ENCODE measurements at places on chromosomes 12 and 14. TPM values are rescaled to one million over a fixed set of nuclear protein-coding genes. Genes with fewer than 3 reads are reported as not detected.

The VSX2 gene
- polyA plus RNA-seq = 0.55 TPM

- no peaks in the 10 kb centered on the region for H3K4me1 ChIP-seq
- H3K27me3 ChIP-seq = no peaks in the 10 kb centered on the region
- DNase-seq = no peak
- no peaks in the 10 kb centered on the region for H3K36me3 ChIP-seq
- H3K27ac ChIP-seq = no peak overlapping the region
Measured at GRCh38 chr14:22271838-22272799, 316.9 kb downstream of the DAD1 start.

DNA sequence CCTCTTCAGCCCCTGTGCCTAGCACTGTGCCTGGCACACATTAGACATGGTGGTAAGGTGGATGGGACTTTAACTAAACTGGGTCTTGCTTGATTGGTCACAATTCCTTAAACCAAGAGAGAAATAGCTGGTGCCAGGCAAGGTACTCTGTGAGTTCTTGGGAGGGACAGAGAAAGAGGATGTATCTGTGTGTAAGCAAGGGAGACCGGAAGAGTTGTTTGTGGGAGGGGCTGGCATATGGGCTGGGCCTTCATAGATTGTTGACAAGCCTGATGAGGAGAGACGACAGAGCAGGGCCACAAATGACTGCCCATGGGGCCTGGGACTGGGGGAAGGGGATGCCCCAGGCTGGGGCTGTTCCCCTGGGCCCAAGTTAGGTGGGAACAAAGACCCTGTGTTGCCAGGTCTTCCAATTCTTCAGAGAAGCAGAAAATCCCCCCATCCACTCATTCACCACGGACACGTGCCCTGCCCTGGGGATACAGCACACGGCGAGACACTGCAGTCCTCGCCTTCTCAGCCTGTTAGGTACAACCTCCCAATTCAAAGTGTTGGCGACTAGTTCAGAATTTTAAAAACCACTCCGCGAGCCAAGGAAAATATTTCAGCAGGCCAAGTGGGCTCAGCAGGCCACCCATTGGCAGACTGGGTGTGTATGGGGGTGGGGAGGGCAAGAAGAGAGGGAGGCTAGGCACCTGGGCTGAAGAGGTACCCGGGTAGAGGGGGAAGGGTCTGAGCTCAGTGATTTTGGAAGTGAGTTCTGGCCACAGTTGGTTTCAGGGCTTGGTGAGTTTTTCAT, 11.4 kb upstream of the CYP46A1 start:
- no peaks in the 10 kb centered on the region for H3K4me1 ChIP-seq
- H3K4me3 ChIP-seq = no peak overlapping the region
- DNase-seq = no peak

GRCh38 chr14:26286081-26286912, 311.5 kb downstream of the NOVA1 start:
- peak overlapping the region; percentile 53 for H3K27ac ChIP-seq
- H3K36me3 ChIP-seq = no peaks in the 10 kb centered on the region
- H3K4me1 ChIP-seq = peaks cover 15% of the 10 kb centered on the region
- H3K27me3 ChIP-seq = no peaks in the 10 kb centered on the region
- no peak for DNase-seq

DNA sequence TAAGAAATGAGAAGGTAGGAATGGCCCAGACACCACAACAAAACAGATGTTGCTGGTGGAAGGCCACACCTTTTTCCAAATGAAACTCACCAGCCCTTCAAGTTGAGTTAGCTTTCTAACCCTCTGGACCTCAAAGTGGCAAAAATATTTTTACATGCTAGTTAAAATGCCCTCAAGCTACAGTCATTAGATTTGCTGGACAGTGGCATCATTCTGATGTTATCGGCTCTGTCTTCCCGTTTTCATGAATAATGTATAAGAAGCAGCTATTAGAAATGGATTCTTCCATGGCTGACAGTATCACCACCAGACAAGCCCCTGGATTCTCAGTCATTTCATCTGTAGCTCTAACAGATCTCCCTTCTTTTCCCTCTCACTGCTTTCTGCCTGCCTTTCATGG, 37.1 kb upstream of the PLXNC1 start:
- no peak overlapping the region for H3K27ac ChIP-seq
- no peaks in the 10 kb centered on the region for H3K27me3 ChIP-seq
- H3K4me3 ChIP-seq = no peak overlapping the region
- H3K4me1 ChIP-seq = no peaks in the 10 kb centered on the region
- DNase-seq = no peak

DNA sequence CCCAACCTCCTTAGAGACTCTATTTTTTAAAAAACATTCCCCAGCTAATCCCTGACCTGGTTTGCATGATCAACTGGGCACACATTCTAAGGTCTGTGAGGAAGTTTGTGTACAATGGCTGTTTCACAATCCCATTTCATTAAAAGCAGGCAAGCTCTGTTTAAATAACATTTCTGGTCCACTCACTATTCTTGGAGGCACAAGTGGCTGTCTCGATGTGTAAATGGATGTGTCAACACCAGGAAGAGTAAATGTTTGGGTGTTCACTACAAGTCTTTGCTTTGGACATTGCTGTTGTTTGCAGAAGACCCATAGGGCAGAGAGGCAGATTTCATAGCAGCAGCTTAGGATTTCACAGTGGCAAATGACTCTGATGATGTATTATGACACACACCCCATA, 98.3 kb downstream of the PDZRN4 start:
- H3K27ac ChIP-seq = no peak overlapping the region
- peaks cover 8% of the 10 kb centered on the region for H3K4me1 ChIP-seq
- no peak overlapping the region for H3K4me3 ChIP-seq
- DNase-seq = no peak

DNA sequence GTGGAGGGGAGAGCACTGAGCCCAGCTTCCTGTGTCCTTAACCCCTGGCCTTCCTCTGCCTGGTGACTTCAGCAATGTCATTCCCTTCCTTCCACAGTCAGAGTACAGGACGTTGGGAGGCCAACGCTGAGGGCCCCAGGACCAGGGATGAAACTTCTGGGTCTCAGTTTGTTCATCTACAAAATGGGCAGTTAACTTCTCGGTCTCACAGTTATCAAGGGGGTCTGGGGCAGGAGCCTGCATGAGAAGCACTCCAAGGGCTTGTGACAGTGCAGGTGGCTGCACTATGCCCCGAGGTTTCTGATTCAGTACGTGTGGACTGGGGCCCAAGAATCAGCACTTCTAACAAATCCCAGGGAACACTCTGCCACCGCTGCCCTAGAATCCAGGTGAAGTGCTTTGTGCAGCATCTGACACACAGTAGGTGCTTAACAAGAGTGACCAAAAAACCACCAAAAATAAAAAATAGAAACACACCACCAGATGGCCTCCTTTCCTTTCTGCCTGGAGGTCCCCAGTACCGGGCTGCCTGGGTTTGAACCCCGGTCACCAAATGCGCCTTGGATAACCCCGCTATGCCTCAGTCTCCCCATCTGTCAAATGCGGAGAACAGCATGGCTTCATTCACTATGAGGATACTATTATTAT, 80.4 kb downstream of the RFLNA start:
- H3K36me3 ChIP-seq = no peaks in the 10 kb centered on the region
- H3K4me3 ChIP-seq = no peak overlapping the region

DNA sequence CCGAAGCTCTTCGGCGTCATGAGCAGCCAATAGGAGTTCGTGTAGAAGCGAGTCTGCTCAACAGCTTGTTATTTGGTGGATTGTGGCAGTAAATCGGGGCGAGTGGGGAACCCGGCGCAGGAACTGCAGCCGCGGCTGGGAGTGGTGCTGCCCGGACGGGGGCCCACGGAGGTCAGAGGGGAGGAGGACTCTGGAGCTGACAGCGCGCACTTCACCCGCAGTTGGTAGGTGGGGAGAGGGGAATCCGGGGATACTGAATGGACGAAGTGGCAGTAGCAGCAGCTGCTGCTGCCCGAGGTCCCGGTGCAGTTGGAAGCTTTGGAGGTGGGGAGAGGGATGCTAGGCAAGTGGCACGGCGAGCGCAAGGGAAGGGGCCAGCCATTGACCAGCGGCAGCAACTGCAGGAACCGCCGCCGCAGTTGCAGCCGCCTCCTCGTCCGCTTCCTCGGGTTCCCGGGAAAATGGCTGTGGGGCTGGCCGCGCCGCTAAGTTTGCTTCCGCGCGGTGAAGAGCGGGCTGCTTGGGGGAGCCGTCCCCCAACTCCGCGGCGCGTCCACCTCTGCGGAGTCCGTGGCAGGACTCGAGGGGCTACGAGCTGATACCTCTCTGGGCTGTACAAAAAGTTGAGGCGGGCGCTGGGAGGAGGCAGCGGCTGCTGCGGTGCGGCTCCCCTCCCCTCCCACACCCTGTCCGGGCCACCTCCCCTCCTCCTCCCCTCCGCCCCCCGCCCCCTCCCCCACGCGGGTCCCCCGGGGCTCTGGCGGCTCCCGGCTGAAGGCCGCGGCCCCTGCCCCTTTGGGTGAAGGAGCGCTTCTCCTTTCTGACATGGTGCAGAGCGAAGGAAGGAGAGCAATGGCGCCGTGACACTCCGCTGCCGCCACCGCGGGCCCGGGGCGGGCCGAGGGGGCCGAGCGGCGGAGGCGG, at the start of gene ARID4A:
Gene ARID4A (plus strand): TSS at position 79 of the 924 bp plus-strand sequence. CDS start 1,300 bp downstream, outside the sequence.
- H3K27ac ChIP-seq = peak within 1 kb of the TSS; percentile 97
- peak within 1 kb of the TSS; percentile 96 for H3K4me3 ChIP-seq
- DNase-seq = peak; percentile 97

The PCNX1 gene
- 70.9 TPM for polyA plus RNA-seq

The PRR4 gene
- 1.3 TPM for polyA plus RNA-seq

- no peak overlapping the region for H3K4me3 ChIP-seq
- no peaks in the 10 kb centered on the region for H3K27me3 ChIP-seq
- H3K4me1 ChIP-seq = peaks cover 3% of the 10 kb centered on the region
Measured at GRCh38 chr12:82862069-82862841, 175.5 kb downstream of the TMTC2 start.

DNA sequence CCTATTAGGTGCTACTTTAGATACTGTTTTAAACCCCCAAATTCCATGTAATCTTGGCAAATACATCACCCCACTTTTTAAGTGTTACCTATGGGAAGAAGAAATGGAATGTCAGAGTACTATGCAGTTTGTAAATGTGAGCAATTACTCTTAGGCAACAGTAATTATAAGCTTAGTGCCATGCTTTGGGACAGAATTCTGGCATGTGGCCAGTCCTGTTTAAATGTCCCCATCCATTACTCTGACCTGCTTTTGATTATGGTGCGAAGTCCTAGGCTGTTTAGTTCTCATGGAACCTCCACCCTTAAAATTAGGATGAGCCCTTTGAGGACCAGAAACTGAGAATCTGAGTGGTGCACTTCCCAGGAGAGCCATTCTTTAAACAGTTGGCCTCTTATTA, 321.4 kb upstream of the RGS6 start:
- peaks cover 10% of the 10 kb centered on the region for H3K4me1 ChIP-seq
- DNase-seq = no peak
- H3K36me3 ChIP-seq = no peaks in the 10 kb centered on the region
- H3K27me3 ChIP-seq = no peaks in the 10 kb centered on the region
- no peak overlapping the region for H3K27ac ChIP-seq

- no peak overlapping the region for H3K4me3 ChIP-seq
- no peaks in the 10 kb centered on the region for H3K4me1 ChIP-seq
Measured at GRCh38 chr12:41536813-41537490, 348.8 kb downstream of the PDZRN4 start.

GRCh38 chr14:76904100-76904739, 78.0 kb downstream of the LRRC74A start:
- no peak overlapping the region for H3K4me3 ChIP-seq
- no peak overlapping the region for H3K27ac ChIP-seq
- H3K4me1 ChIP-seq = peaks cover 22% of the 10 kb centered on the region
- no peaks in the 10 kb centered on the region for H3K27me3 ChIP-seq

- H3K4me1 ChIP-seq = no peaks in the 10 kb centered on the region
- no peaks in the 10 kb centered on the region for H3K36me3 ChIP-seq
- no peak overlapping the region for H3K27ac ChIP-seq
- no peak for DNase-seq
- H3K27me3 ChIP-seq = no peaks in the 10 kb centered on the region
Measured at GRCh38 chr14:92314182-92314581, 8.8 kb upstream of the SLC24A4 start.

DNA sequence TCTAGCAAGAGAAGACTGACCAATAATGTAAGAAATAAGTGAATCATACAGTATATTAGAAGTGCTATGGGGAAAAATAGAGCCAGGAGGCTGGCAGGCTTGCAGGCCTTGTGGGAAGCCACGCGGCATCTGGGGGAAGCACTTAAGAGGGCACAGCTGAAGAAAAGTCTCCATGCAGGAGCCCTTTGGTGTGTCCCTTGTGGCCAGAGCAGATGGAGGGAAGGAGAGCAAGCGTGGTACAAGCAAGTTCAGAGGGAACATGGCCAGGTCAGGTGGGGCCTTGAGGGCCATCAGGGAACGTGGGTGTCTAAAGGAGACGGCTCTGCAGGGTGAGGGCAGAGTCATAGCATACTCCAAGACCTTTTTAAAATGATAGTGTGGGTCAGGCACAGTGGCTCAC, 51.7 kb downstream of the LRRC74A start:
- no peak overlapping the region for H3K4me3 ChIP-seq
- no peaks in the 10 kb centered on the region for H3K36me3 ChIP-seq
- H3K27ac ChIP-seq = no peak overlapping the region

DNA sequence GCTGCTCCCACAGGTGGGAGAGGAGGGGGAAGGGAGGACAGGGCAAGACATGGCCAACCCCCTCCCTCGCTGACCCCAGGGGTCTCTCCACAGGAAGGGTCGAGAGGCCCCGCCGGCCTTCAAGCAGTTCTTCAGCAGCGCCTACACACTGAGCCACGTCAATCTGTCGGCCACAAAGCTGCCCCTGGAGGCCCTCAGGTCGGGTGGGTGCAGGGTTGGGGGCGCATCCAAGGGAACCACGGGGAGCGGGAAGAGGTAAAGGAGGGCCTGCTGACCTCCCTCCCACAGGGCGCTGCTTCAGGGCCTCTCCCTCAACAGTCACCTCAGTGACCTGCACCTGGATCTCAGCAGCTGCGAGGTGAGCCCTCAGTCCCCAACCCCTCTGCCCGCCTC, 6.1 kb downstream of the CARMIL3 start:
- no peak overlapping the region for H3K27ac ChIP-seq
- H3K4me1 ChIP-seq = no peaks in the 10 kb centered on the region
- DNase-seq = no peak

DNA sequence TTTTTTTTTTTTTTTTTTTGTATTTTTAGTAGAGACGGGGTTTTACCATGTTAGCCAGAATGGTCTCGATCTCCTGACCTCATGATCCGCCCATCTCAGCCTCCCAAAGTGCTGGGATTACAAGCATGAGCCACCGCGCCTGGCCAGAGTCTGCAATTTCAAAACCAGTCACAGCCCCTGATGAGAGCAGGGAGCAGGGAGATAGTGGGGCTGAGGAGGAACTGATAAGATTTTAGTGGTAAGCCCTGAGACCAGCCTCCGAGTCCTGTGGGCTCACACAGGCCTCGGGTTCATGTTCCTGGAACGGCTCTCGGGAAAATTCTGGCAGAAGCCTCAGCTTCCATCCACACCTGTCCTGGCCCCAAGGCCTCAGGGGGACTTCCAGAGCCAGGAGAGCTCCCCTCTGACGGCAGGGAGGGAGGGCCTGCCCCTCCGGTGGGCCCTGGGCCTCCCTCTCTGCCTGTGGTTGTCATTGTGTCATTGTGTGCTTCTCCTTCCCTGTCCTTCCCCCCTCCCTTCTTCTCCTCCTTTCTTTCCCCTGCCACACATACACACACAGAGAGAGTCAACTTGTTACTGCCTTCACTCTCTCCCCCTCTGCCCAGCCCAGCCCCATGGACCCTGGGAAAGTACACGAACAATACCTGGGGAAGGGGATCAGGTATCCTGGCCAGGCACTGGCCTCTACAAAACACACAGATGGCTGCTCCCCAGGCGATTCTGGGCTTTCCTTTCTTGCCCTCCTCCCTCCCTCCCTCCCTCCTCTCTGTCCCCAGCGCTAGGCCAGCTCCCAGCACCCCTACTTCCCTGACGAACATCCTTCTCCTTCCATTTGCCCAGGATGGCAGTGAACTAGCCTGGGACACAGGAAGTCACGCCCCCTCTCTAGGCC, 294.1 kb downstream of the DPF3 start:
- no peak overlapping the region for H3K4me3 ChIP-seq
- H3K27ac ChIP-seq = no peak overlapping the region
- H3K36me3 ChIP-seq = no peaks in the 10 kb centered on the region
- H3K4me1 ChIP-seq = no peaks in the 10 kb centered on the region
- no peaks in the 10 kb centered on the region for H3K27me3 ChIP-seq
